Heart right ventricle (tissue), 16 donors: ENCODE measurements at places on chromosomes 2 and 18. TPM values are rescaled to one million over a fixed set of nuclear protein-coding genes. Genes with fewer than 3 reads are reported as not detected.

Gene ABHD1
- 3.5 TPM for total RNA-seq

GRCh38 chr2:167471734-167472133 is 583.5 kb downstream of the XIRP2 start:
- no peak overlapping the region for H3K4me3 ChIP-seq
- no peaks in the 10 kb centered on the region for H3K4me1 ChIP-seq
- H3K27ac ChIP-seq = no peak overlapping the region
- no peaks in the 10 kb centered on the region for H3K27me3 ChIP-seq

Gene LCLAT1
- 29.2 TPM for total RNA-seq

DNA sequence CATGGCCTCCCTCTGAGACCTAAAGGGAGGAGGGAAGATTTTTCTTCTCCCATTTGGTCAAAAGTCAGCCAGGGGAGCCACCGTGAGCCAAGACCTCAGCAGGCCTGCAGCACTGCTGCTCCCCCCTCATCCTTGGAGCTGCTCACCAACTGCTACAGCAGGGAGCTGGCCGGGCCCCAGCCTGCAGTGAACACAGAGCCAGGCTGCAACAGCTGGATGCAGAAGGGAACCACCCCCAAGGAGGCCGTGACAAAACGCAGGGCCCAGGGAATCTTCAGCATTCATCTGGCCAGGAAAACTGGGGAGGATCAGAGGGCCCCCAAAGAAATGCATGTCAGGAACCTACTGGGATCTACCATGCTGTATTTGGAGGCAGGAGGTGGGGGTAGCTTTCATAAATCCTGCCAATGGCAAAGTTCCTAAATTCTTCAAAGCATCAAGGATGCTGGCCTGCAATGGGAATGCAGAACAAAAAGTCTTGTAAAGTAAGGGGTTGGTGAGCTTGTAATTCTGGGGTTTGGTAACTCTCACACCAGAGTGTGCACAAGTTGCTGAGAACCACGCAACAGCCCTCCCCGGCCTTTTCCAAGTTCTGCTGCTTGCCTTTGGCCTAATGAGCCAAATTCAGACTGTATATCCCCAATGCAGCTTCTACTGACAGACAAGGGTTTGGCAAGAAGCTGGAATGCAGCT is 61.0 kb downstream of the CACNB4 start:
- no peak overlapping the region for H3K4me3 ChIP-seq
- H3K4me1 ChIP-seq = peaks cover 29% of the 10 kb centered on the region
- peak; percentile 23 for DNase-seq
- H3K27ac ChIP-seq = peak overlapping the region; percentile 63
- no peaks in the 10 kb centered on the region for H3K36me3 ChIP-seq

GRCh38 chr2:158269143-158269542 is 167.5 kb downstream of the UPP2 start:
- no peak overlapping the region for H3K4me3 ChIP-seq
- no peaks in the 10 kb centered on the region for H3K36me3 ChIP-seq
- no peak overlapping the region for H3K27ac ChIP-seq

Gene CMPK2
- 3.9 TPM for total RNA-seq

GRCh38 chr2:20596973-20597859 is 53.7 kb downstream of the HS1BP3 start:
- peak; percentile 84 for DNase-seq
- H3K27ac ChIP-seq = peak overlapping the region; percentile 80
- H3K27me3 ChIP-seq = no peaks in the 10 kb centered on the region
